ENCODE measurements at places on chromosomes 6 and 20. TPM values are rescaled to one million over a fixed set of nuclear protein-coding genes. Genes with fewer than 3 reads are reported as not detected.

The SLPI gene
- not detected for polyA plus RNA-seq

The GTF3C6 gene
- polyA plus RNA-seq = 124 TPM

DNA sequence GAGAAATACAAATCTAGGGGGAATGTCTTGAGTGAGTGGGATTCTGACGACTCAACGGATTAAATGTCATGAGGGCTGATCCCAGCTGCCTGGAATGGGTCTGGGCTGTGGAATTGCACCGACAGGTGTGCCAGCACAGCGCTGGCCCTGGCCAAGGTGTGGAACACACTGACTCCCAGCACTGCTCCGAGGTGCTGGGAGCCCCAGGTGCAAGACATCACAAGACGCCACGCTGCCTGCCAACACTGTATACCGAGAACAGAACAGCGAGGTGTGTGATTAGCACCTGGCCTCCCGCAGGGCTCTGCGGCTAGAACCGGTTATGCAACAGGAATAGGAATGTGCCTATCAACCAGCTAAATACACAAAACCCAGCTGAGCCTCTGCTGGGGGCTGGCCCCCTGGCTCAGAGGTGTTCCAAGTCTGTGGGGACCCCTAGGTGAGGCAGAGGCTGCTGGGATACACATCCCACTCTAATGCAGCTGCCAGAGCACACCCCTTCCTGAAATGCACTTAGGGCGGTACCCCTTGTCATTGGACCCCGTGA, 24.8 kb upstream of the APMAP start:
- H3K36me3 ChIP-seq = peaks cover 74% of the 10 kb centered on the region
- DNase-seq = no peak
- no peak overlapping the region for H3K27ac ChIP-seq
- H3K4me3 ChIP-seq = no peak overlapping the region

The BTN1A1 gene
- 0.33 TPM for polyA plus RNA-seq

DNA sequence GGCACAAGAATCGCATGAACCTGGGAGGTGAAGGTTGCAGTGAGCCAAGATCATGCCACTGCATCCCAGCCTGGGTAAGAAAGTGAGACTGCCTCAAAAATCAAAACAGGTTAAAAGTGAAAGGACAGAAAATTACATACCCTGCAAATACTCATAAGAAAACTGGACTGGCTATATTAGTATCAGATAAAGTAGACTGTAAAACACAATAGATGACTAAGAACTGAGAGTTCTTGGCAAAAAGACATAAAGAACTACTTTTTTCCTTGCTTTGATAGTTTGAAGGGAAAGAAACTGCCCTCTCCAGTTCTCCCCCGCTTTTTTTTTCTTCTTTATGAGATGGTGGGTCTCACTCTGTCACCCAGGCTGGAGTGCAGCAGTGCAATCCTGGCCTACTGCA, 17.0 kb downstream of the SNX3 start:
- H3K36me3 ChIP-seq = peaks cover 15% of the 10 kb centered on the region
- H3K27ac ChIP-seq = no peak overlapping the region

The WFDC2 gene
- not detected for polyA plus RNA-seq

DNA sequence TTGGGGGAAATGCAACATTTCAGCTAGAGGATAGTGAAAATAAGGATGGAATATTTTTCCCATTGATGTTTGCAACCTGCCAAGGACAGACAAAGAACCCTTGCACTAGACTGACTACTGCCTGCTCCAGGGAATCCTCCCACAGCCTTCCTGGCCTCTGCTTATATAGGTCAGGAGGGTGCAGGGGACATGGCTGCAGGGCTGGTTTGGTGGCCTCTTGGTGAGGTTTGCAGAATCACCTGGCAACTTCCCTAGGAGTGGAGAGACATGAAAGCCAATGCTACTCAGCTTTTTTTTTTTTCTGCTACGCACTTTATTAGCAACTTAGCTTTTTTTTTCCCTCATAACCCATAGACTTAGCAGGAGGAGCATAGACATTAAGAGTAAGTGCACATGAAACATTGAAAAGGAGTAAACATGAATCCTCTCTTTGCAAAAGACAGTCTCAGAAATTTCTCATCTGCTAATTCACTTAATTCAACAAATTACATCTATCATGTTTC, 39.8 kb upstream of the CDYL start:
- no peak overlapping the region for H3K4me3 ChIP-seq
- no peaks in the 10 kb centered on the region for H3K4me1 ChIP-seq
- H3K27ac ChIP-seq = no peak overlapping the region
- no peak for DNase-seq
- no peaks in the 10 kb centered on the region for H3K36me3 ChIP-seq

The WTAP gene
- polyA plus RNA-seq = 150 TPM

DNA sequence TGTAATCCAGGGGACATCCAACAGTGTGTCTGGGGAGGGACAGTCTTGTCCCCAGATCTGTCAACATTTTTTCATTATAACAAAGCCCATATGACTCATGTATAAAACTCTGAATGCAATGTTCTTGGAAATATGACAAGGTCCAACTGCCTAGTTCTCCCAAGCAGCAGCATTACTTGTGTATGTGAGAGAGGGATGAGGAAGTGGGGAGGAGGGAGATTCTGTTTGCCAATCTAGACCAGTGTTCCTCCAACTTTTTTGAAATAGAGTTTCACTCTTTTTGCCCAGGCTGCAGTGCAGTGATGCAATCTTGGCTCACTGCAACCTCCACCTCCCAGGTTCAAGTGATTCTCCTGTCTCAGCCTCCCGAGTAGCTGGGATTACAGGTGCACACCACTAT, 394.8 kb downstream of the DHX35 start:
- DNase-seq = no peak
- H3K27ac ChIP-seq = no peak overlapping the region
- H3K27me3 ChIP-seq = no peaks in the 10 kb centered on the region
- no peaks in the 10 kb centered on the region for H3K4me1 ChIP-seq
- H3K4me3 ChIP-seq = no peak overlapping the region

GRCh38 chr6:154232013-154232910, 124.3 kb downstream of the IPCEF1 start:
- peak overlapping the region; percentile 74 for H3K27ac ChIP-seq
- H3K36me3 ChIP-seq = peaks cover 20% of the 10 kb centered on the region
- H3K27me3 ChIP-seq = no peaks in the 10 kb centered on the region
- H3K4me1 ChIP-seq = peaks cover 87% of the 10 kb centered on the region
- H3K4me3 ChIP-seq = peak overlapping the region; percentile 89

The TBC1D32 gene
- 3.0 TPM for polyA plus RNA-seq
